Muscle of leg (tissue), 16 donors: ENCODE measurements at places on chromosomes 2 and 18.

GRCh38 chr2:143451642-143452281 is 322.5 kb downstream of the ARHGAP15 start:
- DNase-seq: peak; percentile 52

DNA sequence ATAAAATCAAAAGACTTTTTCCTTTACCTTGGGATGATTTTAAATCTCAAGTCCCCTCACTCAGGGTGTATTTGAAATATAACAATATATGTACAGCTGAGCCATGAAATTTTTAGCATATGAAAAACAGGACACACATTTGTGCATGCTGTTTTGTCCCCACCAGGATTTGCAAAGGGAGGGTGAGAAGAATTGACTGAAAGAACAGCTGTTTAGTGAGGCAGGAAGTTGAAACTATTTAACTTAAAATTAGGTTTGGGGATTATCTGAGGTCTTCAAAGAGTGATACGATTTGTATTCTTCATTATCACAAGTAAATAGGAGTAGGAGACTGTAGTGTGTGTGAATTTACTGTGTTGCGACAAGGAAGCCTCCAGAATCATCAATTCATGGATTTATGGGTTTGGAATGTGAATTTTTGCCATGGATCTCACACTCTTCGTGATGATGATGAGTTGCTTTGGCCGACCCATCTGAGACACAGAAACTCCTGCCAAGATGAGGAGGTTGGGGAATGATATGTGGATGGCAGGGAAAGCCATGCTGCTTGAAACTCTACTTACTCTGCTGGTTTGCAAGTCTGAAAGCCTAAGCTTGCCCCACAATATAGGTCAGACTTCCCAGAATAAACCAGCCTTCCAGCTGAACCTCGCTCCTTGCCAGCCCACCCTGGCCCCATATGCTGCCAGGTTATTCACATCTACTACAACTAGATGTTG is 31.0 kb upstream of the SPATS2L start:
- peak; percentile 69 for DNase-seq

GRCh38 chr2:190387422-190387821 is 20.7 kb upstream of the MFSD6 start:
- DNase-seq: no peak

DNA sequence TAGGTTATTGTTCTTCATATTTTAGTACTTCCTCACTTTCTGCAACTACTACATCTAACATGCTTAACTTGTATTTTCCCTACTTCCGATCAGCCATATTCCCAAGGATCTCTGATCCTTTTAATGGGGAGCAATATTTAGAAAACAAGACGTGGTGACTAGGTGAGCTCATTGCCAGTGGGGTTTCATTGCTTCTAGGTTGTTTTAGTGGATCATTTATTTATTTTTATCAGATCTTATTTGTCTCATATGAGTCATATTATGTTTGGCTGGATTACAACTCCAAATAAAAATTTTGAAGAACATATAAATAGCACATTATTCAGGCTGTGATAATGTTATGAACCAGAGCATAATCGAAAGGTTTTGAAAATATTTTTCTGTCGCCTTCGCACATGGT is 480.9 kb upstream of the TMEFF2 start:
- DNase-seq: peak; percentile 29

DNA sequence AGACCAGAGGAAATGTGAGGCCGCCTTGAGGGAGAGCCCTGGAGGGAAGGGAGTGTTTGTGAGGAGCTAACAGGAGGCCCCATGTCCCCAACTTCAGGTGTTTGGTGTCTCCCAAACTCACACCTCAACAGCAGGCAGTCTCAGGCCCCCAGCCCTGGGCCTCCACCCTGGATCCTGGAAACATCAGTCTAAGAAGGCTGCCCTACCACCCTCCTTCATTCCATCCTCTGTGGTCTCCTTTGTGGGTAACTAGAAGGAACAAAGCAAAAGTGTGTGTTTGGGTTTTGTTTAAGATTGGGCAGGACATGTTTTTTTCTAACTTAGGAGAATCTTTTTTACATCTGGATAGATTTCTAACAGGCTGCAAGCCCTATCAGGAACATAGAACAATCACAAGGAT is 404.3 kb downstream of the BCL11A start:
- DNase-seq: no peak

GRCh38 chr18:56038171-56039030 is 450.4 kb upstream of the TCF4 start:
- no peak for DNase-seq

DNA sequence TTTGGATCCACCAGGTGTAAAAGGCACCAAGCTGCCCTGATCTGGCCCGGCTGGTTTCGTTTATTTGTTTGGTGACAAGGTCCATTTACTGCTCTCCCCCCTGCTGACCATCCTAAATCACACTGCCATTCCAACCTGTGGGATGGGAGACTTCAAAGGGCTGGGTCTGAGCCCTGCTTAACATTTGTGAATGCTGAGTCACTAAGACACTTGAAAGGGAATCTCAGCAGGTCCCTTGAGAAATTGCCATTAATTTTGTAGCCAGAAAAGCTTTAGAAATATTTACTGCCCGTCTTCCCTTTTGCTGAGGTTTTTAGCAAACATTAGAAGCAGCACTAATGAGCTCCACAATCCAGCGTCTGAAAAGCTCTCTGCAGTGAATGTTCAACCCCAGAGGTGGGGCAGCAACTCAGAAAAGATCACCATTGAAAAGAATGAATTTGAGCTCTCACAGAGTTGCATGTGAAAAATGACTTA is 133.8 kb downstream of the ARL4C start:
- no peak for DNase-seq

DNA sequence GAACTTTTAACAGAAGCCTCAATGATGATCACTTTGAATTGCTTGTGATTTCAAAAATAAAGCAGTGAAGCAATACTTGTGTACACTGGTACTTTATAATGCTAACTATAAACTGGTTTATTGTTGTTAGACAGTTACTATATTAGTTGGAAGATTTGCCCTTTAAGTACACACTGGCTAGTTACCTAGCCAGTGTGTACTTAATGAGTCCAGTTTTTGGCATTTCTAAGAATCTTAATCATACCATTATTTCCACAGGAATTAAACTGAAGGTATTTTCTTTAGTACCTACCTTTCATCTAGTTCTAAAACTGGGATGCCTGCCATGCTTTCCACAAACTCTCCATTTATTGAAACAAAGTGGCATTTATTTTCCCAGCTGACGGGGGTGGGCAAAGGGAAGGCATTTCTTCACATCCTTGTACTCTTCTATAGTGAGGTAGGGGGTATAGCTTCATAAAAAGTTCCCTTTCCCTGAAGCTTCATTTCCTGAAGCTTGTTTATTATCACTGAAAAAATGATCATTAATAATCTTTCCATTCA is 49.9 kb downstream of the UGP2 start:
- no peak for DNase-seq
